Foreskin keratinocyte (primary cell): ENCODE measurements at places on chromosomes 1 and 21. TPM values are rescaled to one million over a fixed set of nuclear protein-coding genes. Genes with fewer than 3 reads are reported as not detected.

DNA sequence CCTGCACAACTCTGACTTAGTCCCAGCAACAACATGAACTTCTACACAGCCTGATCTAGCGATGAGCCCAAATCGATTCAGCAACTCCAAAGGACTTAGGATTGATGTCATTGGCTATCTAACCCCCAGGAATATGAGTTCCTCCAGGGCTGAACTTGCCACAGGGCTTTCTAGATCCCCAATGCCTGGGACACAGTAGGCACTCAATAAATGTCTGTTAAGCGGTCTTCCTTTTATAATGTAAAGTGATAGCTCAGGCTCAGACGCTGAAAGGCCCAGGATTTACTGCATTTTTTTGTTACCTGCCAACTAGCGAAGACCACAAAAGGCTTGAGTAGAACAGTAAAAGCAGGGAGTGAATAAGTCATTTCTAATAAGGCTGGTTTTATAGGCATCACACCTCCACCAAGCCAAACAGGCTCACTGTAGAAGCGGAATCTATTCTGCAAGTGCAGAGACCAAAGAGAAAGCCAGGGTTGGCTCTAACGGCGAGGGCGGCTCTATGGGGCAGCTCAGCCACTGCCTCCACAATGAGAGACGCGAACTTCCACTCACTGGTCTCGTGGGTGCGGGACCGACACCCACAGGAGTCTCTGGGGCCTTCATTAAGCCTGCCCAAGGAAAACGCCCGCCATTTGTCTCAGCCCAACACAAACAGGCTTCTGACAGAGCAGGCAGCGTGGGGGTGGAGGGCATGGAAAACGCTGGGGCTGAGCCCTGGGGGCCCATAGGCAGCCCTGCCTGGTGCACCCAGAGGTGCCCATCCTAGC lies 52.0 kb downstream of the HLCS start:
- DNase-seq, result no peak

DNA sequence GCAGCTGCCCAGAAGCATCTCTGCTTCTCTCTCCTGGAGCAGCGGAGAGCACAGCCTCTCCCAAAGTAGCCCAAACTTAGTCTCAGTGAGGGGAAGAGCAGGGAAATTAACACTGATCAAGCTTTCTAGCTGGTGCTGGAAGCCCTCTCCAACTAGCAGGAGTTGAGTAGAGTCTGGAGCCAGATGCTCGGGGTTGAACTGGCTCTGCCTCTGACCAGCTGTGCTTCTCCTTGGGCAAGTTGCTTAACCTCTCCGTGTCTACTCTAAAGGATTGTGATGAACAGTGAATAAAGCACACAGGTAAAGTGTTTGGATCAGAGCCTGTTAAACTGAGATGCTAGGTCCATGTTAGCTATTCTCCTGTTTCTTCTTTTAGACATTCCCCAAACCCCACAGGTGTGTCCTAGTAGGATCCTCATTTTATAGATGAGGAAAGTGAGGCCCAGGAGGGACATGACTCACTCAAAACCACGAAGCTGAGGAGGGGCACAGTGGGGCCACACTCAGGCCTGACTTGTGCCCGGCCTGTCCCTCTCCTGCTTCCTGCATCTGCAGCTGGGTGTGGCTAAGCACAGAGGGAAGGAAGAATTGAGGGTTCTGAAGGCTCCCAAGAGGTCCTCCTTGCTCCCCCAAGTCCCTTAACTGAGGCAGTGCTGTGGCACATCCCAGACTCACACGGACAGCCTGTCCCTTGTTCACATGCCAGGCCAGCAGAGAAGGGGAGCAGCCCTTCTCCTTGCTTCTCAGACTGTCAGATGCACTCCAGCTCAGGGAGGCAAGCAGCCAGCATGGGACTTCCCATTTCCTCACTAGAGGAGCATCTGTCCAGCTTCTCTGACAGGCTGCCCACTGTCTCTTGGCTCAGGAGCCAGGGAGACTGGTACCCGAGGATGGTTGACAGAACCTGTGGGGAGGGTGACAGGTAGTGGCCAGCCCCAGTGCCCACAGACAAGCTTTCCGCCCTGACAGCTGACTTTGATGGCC lies 152.0 kb upstream of the IGSF21 start:
- no peak for DNase-seq

GRCh38 chr1:183147735-183148134 lies 38.3 kb upstream of the LAMC2 start:
- DNase-seq, result no peak

- DNase-seq, result no peak
Measured at GRCh38 chr1:212819726-212820125, 27.7 kb downstream of the SPATA45 start.

DNA sequence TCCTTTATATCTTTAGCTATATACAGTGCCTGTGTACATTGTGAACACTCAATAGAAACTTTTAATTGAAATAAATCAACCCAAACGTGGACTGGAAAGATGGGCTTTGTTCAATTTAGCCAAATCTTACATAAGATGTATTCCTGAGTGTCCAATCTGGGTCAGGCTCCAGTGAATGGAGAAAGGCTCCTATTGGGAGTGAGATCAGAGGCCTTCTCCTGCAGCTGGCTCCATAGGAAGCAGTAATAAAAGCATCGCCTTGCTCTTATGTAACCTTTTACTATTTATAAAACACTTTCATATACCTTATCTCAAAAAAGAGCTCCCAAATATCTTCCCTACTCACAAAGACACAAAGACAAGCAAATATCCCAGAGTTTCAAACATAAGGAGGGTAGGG lies 24.9 kb upstream of the RGS16 start:
- DNase-seq, result no peak

DNA sequence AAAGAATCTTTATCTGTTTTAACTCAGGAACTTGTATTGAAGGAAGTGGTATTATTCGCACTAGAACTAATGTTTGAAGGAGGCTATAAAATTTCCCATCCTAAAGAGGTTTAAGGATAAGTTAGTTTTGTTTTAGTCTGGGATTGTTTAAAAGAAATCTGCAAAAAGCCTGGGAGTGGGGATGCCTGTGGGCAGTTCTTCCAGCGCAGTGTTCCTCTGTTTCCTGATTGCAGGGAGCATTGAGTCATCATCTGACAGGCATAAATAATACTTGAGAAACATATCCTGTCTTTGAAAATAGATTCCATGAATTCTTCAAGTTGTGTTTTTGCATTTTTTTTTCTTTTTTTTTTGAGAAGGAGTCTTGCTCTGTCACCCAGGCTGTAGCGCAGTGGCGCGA lies 350.8 kb upstream of the PTBP2 start:
- DNase-seq, result peak; percentile 51

GRCh38 chr1:181181792-181182585 lies 93.5 kb downstream of the IER5 start:
- DNase-seq, result no peak

SLC5A9 gene
- total RNA-seq, result not detected in 2 replicates

PTPN7 gene
- not detected in 2 replicates for total RNA-seq

CLDN14 gene
- not detected in 2 replicates for total RNA-seq

IL23R gene
- not detected in 2 replicates for total RNA-seq

HSD3B2 gene
- total RNA-seq, result not detected in 2 replicates
